AG08395 (cell line): ENCODE measurements at places on chromosomes 12 and 14.
A peak's percentile ranks its signal among the peaks of the same experiment; 100 is the strongest.

GRCh38 chr14:96949594-96949993 lies 152.4 kb downstream of the VRK1 start:
- DNase-seq = no peak

DNA sequence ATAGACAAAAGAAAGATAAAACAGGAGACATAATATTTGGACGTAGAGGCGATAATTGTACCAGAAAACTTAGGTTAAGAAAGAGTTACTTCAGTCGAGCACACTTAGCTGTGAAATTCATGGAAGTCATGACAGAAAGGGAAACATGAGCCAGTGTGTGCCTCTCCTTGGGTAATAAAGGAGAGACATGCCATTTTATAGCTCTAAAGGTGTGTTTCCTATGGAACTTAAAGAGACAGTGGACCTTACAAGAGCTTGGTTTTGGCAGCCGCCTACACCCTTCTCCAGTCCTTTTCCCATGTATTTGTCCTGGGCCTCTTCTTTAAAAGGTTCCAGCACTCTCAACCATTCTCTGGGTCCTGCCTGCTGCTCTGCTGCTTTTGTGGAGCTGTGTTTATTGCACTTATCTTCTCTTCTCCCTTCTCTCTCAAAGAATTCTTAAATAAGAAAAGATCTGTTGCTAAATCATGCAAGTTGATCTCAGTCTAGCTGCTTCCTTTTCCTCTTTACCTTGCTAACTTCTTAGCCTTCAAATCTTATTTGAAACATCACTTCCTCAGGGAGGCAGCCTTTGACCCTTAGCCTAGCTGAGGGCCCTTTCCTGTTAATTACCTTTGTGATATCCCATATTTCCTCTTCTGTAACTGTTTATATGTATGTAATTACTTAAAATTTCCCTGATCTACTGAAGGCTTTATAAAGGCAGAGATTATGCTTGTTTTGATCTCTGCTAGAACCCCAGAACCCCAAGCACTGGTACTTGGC lies 81.8 kb upstream of the EVL start:
- no peak for DNase-seq

- DNase-seq = no peak
Observed at GRCh38 chr14:20556500-20557211, 4.2 kb downstream of the RNASE9 start.

DNA sequence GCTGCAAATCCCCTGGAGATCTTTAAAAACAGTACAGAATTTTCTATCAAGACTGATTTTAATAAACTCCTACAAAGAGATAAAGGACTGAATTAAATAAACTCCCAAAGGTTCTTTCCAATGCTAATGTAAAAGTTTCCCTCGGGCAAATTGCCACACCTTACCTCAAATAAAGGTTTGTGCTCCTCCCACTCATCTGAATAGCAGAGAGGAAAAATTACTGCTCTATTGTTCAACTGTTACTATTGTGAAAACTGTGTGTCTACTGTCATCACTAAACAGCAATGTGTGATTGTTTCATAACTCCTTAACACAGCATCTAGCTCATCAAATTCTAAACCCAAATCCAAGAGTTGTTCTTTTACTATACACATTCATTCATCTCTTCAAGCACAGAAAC lies 3.2 kb downstream of the SPTLC2 start:
- DNase-seq = no peak

- DNase-seq = no peak
Observed at GRCh38 chr14:69985463-69985862, 106.2 kb downstream of the SMOC1 start.

GRCh38 chr14:96261053-96261452 lies 5.0 kb downstream of the BDKRB1 start:
- no peak for DNase-seq

DNA sequence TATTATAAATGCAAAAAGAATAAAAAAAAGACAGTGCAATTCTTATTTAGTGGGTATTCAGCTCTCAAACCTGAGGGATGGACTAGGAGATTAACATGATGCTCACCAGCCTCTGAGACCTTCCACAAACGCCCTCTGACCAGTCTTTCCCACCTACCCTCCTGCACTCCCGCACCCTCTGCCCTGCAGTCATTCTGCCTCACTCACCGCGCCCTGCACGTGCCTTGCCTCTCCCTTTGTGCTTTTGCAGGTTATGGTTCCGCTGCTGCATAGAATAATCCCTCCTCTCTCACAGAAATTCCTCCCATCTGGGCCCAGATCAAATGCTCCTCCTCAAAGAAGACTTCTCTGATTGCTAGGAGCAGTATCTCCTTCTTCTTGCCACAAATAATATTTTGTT lies 28.5 kb upstream of the TMCC3 start:
- no peak for DNase-seq

GRCh38 chr14:71960494-71961353 lies 28.5 kb downstream of the RGS6 start:
- DNase-seq = no peak

DNA sequence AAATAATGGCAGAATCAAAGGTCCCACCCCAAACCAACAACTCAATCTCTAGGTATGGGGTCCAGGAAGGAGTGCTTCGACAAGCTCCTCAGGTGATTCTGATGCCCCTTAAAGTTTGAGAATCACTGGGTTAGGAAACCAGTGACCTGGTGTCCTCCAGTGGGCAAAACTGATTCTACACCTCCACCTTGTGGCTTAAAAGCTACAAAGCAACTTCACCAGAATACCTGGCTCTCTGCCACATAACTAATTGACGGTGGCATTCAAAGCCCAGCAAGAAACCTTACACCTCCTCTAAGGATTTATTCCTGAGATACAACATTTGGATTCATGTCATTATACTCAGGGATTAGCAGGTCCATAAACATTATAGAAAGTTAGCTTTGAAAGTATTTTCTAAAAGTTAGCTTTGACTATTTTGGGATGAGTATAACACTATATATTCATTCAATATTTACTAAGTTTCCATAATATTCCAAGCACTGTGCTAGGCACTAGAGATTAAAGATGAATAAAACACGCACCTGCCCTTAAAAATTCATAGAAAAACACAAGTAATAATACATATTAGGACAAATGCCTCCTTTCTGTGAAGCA lies 45.4 kb downstream of the DCAF5 start:
- DNase-seq = peak; percentile 71

DNA sequence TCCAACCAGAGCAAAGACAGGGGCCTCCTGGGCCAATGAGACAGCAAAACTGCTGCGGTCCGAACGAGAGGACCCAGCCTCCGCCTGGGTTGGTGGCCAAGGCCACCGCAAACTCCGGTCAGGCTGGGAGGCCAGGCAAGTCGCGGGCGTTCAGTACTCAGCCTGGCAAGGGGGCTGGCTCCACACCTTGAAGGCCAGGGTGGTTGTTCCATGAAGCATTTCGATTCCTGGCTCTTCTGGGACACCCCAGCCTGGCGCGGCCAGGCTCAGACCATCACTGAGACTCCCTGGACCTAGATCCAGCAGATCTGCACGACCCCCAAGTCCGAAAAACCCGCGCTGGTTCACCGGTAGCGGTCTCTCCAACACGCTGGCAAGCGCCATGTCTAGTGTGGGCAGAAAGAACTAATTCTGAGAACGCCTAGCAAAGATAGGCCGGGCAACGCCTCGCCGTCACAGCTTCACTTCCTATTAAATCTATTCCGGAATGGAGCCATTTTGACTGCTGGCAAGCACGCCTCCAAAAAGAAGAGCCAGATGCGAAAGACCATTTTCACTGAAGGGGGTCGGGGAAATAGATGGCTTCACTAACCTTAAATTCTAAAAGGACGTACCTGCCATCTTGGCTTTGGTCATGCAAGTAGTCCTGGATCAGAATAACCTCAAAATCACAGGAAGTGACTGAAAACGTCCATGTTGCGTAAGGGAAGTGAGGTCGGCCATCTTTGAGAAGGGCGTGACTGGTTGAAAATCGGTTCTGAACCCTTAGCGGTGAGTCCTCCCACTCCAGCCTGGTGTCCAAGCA lies at the start of gene PSMB5:
TSS of gene PSMB5 (minus strand) at position 403 of the 805 bp plus-strand sequence. CDS start at position 384, 19 bp downstream.
- DNase-seq = peak; percentile 96

DNA sequence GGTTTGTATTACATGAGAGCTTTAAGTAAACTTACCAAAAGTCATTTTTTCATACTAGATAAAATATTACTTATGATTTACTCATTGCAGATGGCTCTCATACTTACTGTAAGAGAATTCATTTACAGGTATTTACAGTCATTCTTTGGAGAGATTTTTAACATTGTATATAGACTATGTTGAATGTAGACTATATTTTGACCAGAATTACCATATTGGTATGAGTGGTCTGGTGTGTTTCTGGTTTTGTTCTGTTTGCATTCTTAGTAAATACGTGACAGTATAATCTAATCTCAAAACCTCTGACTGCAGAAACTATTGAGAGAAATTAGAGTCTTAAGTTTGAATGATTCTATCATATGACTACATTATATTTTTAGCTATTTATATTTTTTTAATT lies 91.1 kb downstream of the USP15 start:
- DNase-seq = no peak

GRCh38 chr12:67202678-67203012 lies 66.5 kb upstream of the CAND1 start:
- no peak for DNase-seq

DNA sequence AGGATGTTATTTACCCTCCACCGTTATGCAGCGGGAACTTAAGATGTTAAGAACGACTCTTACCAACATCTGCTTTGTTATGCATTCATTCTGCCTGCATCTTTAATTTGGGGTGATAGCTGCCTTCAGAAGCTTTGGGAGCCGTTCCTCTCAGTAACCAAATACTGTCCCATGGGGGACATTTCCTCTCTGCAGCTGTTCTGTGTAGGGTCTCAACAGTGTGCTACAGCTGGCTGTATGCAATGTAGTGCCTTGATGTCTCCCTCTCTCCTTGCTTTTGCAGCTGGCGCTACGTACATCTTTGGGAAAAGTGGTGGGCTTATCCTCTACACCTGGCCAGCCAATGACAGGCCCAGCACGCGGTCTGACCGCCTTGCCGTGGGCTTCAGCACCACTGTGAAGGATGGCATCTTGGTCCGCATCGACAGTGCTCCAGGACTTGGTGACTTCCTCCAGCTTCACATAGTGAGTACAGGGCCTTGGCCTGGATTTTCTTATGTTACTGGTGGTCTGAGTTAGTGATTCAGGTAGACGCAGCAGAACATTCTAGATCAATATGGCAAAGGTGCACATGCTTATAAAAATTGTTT lies 744.3 kb downstream of the DIO2 start:
- no peak for DNase-seq

DNA sequence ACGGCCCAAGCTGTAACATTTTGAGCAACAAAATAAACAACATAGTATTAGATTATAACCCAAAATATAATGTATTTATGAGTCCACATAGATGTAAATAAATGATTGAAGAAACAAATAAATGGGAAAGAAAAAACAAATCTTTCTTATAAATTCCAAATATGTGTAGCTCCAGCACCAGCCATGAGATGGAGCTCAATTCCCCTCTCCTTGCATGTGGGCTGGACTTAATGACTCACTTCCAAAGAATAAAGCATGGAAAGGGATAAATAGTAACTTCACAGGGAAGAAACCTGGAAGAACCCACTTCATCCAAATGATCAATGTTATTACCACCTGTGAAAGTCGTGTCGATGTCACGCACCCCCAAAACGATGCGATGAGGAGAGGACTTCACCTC lies 158.8 kb downstream of the RPAP3 start:
- peak; percentile 67 for DNase-seq

DNA sequence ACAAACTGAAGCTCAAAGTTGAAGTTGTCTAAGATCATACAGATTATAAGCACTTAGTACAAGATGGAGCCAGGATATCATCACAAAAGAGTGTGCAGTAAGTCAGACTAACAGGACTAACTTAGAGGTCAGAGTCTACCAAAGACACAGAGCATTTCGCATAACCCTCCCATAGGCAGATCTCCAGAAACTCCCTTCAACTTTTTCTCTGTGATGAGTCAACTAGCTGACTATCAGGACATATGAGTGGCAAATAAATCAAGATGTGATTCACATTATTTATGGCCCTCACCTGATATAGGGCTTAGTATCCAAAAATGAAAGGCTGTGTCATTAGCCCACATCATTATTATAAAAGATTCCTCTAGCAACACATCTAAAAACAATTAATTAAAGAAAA lies 484.6 kb downstream of the GALC start:
- DNase-seq = no peak

DNA sequence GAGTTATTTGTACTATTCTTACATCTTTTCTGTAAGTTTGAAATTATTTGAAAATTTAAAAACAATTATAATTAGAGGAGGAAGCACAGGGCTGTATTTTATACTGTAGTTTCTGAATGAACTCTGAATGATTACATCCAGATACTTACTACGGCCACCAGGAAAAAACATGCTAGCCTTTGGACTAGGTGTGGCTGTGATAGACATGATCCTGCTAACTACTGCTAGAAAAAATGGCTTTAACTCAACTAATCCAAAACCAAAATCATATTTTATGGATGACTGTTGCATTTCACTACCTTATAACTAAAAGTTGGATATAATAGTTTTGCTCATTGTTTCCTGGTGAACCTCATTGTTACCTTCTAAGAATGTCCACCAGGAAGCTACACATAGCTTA lies 15.1 kb upstream of the SLC25A3 start:
- DNase-seq = no peak

GRCh38 chr14:100340423-100340813 lies 17.3 kb downstream of the SLC25A47 start:
- no peak for DNase-seq

DNA sequence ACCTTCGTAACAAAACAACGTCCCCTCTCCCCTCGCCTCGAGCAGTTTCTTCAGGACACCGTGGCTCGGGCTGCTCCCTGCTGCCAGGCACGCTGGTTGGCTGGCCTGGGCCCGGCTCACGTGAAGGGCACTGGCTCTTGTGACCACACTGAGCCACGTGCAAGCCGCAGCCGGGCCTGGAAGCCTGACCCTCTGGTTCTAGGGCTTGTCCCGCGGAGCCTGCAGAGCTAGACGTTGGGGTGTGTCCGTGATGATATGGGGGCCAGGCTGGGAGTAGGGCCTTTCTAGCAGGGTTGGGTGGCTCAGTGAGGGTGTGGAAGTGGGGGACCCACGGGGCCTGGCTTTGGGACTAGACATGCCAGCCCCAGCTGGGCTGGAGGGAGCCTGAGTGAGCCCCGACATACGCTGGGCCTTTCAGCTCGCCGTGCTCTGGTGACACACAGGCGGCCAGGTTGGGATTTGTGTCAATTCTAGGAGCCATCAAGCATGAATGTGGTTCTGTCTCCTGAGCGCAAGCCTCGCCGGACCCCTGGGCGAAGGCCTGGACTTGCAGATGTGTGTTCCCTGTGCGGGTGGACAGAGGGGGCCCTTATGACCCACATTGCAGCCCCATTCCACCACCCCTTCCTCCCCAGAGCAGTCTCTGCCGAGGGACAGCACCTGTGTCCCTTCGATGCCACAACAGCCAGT lies 13.6 kb upstream of the AMN start:
- no peak for DNase-seq
